ENCODE measurements at places on chromosomes 16 and 17.

DNA sequence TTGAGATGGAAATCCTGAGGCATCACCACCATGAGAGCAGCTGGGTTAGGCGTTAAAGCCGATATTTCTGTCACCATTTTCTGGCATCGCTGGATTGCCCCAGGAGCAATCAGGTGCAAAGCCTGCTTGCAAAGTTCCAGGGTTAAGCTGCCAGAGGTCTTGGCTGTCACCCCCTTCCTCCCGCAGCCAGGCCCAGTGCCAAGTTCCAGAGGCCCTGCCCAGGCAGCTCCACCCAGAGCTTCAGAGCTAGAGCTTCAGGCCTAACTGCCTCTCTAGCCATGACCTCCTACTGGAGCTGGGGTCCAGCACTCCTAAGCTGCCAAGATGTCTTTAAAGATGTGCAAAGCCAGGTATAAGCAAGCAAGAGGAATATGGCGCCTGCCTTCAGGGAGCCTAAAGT, 8.8 kb upstream of the TMEM238L start:
- DNase-seq, result no peak

DNA sequence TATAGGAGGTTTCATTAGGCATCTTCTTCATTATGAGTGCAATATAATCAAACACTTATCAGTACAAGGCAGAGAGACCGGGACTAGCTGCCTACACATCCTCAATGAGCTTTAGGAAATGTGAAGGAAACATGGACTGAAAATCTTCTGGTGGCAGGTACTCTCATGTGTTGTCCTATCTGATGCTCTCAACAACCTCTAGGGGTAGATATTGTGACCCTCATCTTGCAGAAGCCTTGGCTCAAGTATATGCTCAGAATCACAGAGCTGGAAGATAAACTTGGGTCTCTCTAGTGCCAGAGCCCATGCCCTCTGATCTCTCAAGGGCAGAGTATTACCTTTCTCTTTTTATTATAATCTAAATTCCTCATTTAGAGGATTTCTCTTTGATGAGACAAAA, 181.6 kb upstream of the C17orf78 start:
- no peak for DNase-seq

DNA sequence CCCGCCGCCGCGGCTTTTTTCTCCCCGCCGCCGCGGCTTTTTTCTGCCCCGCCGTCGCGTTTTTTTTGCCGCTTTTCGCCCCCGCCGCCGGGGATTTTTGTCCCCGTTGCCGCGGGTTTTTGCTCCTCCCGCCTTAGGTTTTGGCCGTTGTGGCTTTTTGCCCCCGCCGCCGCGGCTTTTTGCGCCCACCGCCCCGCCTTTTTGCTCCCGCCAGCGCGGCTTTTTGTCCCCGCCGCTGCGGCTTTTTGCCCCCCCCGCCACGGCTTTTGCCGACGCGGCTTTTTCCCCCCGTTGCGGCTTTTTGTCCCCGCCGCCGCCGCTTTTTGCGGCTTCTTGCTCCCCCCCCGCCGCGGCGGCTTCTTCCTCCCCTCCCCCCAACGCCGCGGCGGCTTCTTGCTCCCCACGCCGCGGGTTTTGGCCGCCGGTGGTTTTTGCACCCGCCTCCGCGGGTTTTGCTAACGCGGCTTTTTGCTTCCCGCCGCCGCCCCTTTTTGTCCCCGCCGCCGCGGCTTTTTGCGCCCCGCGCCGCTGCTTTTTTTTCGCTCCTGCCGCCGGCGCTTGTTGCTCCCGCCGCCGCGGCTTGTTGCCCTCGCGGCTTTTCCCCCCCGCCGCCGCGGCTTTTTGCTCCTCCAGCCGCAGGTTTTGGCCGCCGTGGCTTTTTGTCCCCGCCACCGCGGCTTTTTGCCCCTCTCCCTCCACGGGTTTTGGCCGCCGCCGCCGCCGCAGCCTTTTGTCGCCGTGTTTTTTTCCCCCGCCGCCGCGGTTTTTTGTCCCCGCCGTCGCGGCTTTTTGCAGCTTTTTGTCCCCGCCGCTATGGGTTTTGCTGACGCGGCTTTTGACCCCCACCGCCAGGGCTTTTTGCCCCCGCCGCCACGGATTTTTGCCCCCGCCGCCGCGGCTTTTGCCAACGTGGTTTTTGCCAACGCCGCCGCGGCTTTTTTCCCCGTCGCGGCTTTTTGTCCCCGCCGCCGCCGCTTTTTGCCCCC, 150.3 kb downstream of the KCNJ18 start:
- no peak for DNase-seq

GRCh38 chr17:3411070-3411469, at the start of gene OR3A3:
Gene OR3A3 (plus strand): TSS chr17:3411370.
- DNase-seq, result no peak

DNA sequence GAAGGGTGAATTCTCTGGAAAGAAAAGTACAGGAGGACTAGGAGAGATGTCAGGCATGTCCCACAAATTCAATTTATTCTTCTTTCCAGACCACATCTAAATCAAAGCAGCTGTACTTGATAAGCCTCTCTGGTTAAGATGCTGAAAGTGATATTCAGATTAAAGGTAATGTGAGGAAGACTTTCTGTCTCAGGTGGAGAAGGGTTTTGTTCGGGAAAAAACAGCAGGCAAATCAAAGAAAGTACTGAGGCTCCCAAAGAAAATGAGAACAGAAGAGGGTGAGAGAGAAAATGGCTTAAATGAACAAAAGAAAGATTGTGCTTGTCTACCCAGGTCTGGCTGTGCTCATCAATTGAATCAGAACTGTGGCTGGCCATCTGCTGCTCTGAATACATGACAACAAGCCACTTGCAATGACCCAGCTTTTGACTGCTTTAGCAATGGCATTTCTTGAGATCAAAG, 55.6 kb downstream of the MMD start:
- DNase-seq, result no peak

DNA sequence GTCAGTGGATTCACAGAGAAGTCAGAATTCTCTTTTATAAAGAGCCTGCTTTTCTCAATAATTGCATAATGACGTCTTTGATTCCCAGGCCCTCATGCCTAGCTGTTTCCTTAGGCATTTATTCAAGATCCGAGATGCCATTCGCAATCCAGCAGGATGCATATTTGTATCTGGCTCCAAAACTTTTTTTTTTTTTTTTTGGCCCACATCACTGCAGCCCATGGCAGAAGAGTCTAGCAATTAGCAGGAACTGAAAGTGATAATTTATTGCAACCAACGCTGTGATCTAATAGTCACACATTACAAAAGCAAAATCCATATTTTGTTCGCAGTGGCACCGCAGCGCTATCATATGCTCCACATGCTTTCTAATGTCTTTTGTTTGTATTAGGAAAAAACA, 503.4 kb downstream of the MAF start:
- DNase-seq, result no peak

DNA sequence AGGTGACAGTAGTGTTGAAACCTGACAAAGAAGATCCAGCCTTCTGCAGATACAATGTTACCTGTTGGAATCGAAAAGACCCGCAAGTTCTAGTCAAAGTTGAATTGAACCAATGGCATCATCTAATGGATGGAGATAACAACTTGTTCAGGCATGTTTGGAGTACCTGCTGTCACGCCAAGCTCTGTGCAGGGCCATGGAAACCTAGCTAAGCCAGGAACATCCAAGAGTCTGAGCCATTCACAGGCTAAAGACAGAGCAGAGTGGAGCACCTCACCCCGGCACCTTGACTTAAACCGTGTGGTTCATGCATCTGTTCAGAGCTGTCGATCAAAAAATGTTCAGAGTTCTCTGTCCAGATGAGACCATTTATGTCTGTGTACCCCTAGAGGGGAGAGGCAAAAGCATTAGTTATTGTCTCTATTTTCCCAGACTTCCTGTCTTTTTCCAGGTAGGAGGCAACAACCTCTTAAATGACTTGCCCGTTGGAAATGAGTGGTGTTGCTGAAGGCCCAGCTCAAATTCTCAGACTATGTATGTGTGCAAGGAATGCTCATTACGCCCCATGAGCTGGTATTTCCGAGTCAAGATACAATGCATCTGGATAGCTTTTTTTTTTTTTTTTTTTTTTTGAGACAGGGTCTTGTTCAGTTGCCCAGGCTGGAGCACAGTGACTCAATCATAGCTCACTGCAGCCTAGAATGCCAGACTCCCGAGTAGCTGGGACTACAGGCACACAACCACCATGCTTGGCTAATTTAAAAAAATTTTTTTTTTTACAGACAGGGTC, 44.9 kb upstream of the XYLT1 start:
- no peak for DNase-seq

DNA sequence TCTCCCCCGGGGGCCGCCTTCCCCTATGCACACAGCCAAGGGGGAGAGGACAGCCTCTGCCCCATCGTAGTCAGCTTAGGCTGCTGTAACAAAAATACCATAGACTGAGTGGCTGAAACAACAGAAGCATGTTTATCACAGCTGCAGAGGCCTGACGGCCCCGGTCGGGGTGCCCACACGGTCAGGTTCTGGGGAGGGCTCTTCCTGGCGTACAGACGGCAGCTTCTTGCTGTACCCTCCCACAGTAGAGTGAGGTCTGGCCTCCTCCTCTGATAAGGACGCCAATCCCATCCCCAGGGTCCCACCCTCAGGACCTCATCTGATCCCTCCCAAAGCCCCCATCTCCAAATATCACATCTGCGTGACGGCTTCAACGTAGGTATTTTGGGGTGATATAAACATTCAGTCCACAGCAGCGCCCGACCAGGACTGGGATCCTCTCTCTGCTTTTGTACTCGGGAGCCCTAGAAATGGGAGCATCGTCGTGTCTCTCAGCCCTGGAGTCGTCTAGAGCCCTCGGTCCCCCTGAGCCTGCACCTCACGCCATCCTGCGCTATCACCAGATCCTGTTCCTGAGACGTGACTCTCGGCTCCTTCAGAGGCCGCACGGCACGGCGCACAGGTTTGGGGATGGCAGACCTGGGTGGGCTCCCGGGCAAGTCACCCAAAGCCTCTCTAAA, 67.8 kb downstream of the RPH3AL start:
- DNase-seq, result no peak

- DNase-seq, result no peak
These were observed 63.2 kb downstream of the NKD1 start for GRCh38 chr16:50611332-50611934.

DNA sequence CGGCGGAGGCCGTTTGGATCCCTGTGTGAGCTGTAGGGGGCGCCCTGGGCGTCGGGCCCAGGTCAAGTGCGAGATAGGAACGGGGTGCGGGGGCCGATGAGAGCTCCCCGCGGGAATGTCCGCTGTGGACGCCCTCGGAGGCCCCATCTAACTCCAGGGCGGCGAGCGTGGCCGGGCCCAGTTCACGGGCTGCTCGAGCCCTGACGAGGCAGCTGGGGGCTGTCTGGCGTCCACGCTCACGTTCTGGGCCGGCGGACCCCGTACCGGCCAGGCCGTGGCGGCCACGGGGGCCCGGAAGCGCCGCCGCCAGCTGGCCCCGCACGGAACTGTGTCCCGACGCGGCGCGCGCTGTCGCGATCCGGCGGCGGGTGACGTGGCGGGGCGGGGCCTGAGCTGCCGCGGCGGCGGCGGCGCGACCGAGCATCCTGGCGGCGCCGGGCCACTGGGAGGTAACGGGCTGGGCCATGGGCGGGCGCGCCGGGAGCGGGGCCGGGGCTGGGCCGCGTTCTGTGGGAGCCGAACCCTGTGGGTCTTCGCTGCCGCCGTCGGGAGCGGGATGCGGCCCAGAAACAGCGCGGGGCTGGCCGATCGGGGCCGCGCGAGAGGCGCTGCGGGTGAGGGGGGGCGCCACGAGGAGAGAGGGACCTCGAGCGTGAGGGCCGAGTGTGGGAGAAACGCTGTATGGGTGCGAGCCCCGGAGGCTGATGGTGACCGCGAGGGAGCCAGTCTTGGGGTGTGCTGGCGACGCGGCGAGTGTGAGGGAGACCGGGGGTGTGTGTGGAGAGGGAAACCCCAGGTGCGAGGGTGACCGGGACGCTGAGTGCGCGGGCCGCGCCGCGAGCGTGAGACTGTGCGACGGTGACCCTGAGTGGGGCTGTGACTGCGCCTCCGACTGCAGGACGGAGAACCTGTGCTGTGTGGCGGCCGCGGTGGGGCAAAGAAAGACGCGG, at the start of gene SLC7A6:
TSS of gene SLC7A6 (plus strand) at position 399 of the 950 bp plus-strand sequence. CDS start 10,201 bp downstream, outside the sequence.
- DNase-seq, result no peak

DNA sequence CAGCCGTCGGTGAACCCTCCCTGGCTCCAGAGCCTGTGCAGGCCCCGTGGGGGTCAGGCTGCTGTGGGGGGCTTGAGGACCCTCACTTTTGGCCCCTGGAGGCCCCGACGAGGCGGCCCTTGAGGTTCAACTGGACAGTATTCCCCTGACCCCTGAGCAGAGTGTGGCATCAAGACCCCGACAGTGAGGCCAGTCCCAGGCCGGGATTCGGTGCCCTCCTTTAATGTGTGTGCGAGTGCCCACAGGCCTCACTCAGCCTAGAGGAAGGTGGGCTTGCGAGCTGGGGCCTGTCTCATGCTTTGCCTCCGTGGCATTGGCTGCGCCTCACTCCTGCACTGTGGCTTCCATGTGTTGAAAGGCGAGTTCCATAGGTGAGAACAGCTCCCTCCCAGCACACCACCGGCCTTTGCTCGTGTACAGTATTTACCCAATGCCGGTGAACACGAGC, 94.5 kb downstream of the METRNL start:
- DNase-seq, result no peak

DNA sequence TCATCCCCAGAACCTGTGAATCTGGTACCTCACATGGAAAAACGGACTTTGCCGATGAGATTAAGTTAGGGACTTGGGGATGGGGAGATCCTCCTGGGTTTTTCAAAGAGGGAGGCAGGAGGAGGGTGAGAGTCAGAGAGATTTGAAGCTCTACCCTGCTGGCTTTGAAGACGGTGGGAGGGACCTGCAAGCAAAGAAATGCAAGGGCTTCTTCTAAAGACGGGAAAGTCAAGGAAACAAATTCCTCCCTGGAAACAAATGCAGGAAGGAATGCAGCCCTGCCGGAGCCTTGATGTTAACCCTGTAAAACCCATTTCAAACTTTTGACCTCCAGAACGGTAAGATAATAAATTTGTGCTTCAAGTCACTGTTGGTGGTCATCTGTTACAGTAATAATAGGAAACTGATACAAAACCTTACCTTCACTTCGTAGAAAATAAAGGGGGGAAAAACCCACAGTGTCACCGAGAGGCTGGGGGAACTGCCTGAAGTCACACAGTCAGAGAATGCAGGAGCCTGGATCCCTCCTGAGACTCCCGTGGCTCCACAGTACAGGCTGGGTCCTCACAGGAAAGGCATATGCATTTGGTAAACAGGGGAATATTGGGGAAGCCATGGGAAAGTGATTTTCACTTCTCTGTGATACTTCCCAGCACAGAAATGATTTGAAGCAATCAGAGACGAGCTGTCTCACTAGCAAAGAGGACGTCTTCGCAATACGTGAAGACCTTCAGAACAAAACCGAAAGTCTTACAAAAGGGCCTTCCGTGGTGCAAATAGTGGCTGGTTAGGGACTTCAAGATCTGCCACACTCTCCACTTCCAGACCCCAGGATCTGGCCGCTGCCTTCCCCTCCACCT, 58.9 kb upstream of the CLEC3A start:
- no peak for DNase-seq

DNA sequence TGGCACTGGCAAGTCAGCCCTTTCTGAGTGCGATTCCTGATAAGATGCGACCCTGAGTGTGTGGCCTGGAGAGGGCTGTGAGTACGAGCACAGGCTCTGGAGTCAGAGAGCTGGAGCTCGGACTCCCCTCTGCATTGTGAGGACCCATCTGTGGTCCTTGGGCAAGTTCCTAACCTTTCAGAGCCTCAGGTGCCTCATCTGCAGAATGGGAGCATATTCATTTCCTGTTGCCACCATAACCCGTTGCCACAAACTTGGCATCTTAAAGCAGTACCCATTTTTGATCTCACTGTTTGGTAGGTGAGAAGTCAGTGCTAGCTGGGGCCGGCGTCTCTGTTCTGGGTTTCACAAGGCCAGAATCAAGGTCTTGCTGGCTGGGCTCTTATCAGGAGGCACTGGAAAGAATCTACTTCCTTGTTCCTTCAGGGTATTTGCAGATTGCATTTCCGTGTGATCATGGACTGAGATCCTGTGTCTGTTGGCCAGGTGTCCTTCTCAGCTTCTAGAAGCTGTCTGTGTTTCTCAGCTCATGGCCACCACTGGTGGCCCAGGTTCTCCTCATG, 20.2 kb downstream of the KNOP1 start:
- no peak for DNase-seq

Data from NCI-H187 (cell line).